ENCODE measurements at places on chromosomes 12 and 14.
A peak's percentile ranks its signal among the peaks of the same experiment; 100 is the strongest.

- no peak for DNase-seq
These were observed 10.8 kb downstream of the TAOK3 start for GRCh38 chr12:118361889-118362288.

DNA sequence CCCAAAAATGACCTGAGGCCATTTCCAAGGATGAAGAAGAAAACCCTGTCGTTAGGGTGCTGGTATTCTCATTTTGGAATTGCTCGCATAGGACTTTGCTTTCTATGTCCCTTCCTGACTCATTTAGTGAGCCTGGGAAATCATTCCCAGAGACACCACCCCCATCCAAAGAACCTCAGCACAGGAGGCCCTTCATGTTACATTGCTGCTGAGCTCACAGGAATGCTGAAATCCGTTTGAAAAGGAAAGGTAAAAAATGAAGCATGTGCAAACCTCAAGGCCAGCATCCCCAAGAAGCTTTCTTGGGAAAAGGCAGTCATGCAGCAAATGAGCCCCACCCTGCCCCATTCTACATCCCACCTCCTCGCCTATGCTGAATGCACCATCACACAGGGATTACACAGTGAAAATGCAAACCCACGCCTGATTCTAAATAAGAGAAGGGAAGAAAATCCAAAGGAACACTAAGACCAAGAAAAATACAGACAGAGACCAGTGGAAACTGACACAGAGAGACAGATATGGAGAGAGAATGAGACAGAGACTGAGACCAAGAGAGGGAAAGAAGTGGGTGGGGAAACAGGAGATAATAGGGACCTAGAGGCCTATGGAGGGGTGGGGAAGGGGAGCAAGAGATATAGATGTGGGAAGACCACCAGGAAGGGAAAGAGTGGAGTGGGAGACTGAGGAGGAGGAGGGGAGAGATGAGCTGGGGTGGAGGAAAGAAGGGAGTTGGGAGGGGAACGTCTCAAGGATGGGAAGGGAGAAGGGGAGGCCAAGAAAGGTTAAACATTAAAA, 33.5 kb downstream of the NIN start:
- no peak for DNase-seq

DNA sequence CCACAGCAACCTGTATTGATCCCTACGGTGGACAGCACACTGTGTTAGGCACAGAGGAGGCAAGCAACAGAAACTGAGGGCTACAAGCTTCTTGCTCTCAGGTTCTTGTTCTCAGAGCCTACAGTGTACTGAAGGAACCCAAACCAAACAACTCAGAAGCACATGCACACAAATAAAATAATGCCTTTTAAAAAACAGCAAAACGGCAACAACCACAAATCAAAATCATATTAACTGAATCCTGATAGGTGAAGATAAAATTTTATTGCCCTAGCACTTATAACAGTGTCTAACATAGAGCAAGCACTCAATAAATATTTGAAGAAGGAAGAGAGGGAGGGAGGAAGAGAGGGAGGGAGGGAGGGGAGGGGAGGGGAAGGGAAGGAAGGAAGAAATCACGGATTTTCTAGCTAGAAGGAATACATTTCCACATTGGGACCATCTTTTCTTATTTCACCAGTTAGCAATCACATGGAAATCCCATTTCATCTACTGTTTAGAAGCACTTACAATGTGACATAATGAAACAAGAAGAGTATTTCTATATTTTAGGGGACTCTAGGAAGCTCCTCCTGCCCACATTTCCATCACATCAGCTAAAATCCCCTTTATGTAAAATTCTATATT, 27.2 kb downstream of the DMAC2L start:
- no peak for DNase-seq

DNA sequence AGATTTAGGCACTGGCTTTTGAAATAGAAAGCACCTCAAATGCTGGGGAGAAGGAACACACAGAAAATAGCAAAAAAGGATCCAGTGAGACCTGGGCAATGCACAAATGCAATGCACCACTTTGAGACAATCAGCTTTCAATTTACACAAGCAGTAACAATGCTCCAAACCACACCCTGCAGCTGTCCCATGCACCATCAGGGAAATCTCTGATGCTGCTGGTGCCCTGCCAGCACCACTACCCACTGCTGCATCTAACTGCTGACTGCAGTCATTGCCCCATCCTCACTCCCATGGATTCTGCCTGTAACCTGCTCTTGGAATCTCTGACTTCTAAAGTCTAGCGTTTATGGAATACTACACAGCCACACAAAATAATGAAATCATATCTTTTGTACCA, 21.0 kb upstream of the HMGA2 start:
- no peak for DNase-seq

- DNase-seq, result no peak
These were observed 888.6 kb upstream of the SEL1L start for GRCh38 chr14:82422230-82422629.

DNA sequence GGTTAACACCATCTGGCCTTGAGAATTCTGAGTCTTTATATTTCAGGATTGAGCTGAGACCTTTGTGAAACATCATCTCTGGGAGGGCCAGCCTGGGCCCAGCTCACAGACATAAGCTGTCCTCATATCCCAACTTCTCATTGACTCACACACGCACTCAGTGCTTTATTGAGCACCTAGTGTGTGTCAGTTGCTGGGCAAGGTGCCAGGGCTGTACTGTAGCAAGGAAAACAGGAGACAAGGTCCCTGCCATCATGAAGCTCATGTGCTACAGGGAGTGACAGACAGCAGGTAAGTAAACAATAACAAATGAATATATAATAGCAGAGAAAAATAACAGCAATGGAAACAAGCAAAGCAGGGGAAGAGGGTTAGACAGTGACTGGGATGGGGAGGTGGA, 30.5 kb upstream of the CCDC63 start:
- DNase-seq, result no peak

GRCh38 chr14:100041271-100041670, 24.0 kb upstream of the EVL start:
- DNase-seq, result no peak

DNA sequence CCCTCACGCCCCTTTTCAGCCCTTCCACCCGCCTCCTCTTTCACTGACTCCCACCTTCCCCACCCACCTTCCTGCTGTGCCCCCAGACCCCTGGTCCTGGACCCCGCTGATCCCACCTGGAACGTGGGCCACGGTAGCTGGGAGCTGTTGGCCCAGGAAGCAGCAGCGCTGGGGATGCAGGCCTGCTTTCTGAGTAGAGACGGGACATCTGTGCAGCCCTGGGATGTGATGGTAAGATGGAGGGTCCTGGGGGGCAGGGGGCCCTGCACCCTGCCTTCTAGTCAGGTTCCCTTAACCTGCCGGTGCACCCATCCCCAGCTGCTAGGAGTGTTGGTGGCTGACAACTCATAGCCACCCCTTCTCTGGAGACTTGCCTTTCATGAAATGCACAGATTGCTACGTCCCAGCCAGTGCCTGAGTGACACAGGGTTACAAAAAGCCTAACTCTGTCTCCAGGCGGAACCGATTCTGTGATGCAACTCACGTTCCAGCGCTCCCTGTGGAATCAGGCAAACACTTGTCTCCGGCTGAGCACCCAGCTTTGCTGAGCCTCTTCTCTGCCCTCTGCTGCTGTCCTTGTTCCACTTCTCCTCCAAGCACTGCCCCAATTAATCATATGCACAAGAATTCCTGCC, 15.0 kb upstream of the OAS2 start:
- DNase-seq, result no peak

GRCh38 chr14:68039593-68039992, 220.0 kb downstream of the RAD51B start:
- no peak for DNase-seq

DNA sequence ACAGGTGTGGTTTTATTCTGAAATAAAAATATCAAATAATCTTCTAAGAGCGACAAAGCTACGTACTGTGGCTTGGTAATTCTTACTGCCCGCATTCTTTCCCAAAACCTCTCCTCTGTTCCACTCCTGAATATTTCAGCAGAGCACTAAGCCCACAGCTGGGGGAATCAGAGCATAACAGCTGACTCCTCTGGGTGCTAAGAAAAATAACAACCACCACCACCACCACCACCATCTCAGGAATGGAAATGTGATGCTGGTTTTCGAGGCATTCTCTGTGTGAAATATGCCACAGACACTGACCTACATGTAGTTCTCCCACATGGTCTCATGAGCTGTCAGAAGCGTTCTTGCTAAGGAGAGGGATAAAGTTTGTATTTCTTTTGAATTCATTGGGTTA, 183.7 kb downstream of the BMP4 start:
- DNase-seq, result no peak

GRCh38 chr12:546265-546919, 86.7 kb downstream of the B4GALNT3 start:
- no peak for DNase-seq

DNA sequence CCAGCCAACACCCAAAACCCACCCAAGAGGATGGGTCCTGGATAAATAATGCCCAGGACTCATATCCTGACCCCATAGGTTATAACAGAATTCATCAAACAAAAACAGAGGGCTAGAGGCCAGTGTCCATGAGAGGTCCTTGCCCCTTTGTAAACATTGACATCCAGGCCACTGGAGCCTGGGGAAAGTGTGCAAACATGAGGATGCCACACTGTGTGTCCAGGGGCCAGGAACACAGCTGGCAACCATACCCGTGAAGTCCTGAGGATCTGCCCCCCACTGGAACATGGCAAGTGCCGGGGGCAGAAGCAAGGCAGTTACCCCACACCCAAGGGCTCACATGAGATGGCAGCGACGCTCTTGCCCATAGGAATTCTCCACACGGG, 4.2 kb upstream of the KMT2D start:
- no peak for DNase-seq

GRCh38 chr12:91766454-91766853, 379.2 kb downstream of the BTG1 start:
- no peak for DNase-seq

DNA sequence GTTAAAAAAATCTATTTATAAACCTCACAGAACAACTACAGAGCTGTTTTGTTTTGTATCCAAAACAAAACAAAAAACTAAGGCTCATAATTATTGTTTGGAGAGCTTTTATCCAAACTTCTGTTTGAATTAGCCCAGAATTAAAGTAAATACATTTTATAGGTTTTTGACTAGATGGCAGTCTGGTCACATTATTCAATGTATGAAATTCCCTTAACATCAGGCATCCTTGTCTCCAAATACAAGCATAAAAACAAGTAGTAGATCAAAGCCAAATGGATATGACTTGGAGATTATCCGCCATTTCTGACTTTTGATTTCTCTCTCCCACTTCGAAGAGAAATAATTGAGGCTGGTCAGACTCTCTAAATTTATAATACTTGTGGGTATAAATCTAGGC, 63.5 kb downstream of the SLC38A1 start:
- no peak for DNase-seq

DNA sequence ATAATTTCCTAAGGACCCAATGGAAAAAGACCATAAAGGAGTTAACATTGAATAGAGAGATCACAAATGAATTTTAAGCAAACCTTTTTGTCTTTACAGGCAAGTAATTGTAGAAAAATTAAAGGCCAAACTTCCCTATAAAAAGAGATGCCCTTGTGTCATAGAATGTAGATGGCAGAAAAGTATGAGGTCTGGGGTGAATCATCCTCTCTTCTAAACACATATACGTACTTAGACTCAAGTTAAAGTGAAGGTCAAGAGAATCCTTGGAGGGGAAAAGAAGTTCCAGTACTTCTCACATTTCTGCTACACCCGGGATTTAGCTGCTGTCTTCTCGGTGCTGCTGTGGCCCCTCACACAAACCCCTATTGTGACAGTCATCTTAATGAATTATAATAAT, 116.2 kb upstream of the ARID2 start:
- no peak for DNase-seq

DNA sequence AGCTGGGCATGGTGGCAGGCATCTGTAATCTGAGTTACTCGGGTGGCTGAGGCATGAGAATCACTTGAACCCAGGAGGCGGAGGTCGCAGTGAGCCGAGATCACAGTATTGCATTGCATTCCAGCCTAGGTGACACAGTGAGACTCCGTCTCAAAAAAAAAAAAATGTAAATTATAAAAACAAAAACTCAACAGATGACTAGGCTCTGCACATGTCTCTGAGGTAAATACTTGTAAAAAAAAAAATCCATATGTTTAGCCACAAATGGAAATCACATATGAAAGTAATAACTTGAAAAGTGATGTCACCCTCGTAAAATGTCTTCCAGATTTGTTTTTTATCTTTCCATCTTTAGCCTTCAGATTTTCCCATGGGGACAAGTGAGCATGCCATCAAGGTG, 85.0 kb downstream of the KICS2 start:
- no peak for DNase-seq

GRCh38 chr14:90985601-90986242, 74.7 kb downstream of the RPS6KA5 start:
- DNase-seq, result no peak

- peak; percentile 84 for DNase-seq
These were observed 50.4 kb downstream of the DYRK2 start for GRCh38 chr12:67698672-67699581.

DNA sequence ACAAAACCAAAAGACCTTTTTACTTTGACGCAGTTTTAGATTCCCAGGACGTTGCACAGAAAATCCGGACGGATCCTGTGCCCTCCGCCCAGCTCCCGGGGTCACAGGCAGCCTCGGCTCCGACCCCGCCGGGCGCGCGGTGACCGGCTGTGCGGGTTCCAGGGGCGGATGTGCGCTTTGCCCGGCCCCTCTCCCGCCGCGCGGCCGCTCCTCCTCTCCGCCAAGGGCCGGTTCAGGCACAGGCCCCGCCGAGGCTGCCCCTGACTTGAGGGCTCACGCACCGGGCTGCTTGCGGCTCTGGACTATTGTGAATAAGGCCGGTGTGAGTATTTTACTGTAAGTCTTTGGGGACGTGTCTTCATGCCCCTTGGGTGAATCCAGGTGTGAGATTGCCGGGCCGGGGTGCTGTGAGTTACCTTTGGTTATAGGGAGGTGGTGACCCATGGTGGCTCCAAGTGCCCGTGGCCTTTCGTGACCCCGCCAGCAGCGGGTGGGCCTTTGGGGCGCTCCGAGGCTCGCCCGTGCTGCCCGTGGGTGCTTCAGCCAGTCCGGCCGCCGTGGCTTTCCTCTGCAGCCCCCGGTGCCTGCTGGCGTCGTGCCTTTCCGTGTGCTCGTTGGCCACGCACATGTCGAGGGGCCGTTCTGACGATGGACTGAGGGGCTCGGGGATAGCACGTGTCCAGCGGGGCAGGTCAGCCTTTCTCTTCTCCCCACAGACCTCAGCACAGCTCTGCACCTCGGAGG, 45.9 kb downstream of the NOC4L start:
- no peak for DNase-seq

- no peak for DNase-seq
These were observed 11.0 kb downstream of the ZFC3H1 start for GRCh38 chr12:71652656-71653055.

GRCh38 chr12:50256761-50257160, 26.6 kb downstream of the LIMA1 start:
- DNase-seq, result no peak

- DNase-seq, result peak; percentile 12
These were observed 20.4 kb upstream of the ATP5MC2 start for GRCh38 chr12:53696285-53696654.

- no peak for DNase-seq
These were observed 42.5 kb upstream of the CATSPERB start for GRCh38 chr14:91774140-91775096.
